ENCODE measurements at places on chromosomes 1 and 21. TPM values are rescaled to one million over a fixed set of nuclear protein-coding genes. Genes with fewer than 3 reads are reported as not detected.

GRCh38 chr1:226406401-226406881, 1.5 kb downstream of the PARP1 start:
- no peak for DNase-seq
- H3K4me3 ChIP-seq: peak overlapping the region; percentile 81
- no peaks in the 10 kb centered on the region for H3K27me3 ChIP-seq
- H3K4me1 ChIP-seq: peaks cover 49% of the 10 kb centered on the region
- peaks cover 3% of the 10 kb centered on the region for H3K36me3 ChIP-seq

GRCh38 chr1:150574260-150575071, 4.9 kb downstream of the MCL1 start:
- H3K4me3 ChIP-seq: no peak overlapping the region
- H3K27me3 ChIP-seq: no peaks in the 10 kb centered on the region
- H3K36me3 ChIP-seq: peaks cover 8% of the 10 kb centered on the region
- H3K27ac ChIP-seq: peak overlapping the region; percentile 97

DNA sequence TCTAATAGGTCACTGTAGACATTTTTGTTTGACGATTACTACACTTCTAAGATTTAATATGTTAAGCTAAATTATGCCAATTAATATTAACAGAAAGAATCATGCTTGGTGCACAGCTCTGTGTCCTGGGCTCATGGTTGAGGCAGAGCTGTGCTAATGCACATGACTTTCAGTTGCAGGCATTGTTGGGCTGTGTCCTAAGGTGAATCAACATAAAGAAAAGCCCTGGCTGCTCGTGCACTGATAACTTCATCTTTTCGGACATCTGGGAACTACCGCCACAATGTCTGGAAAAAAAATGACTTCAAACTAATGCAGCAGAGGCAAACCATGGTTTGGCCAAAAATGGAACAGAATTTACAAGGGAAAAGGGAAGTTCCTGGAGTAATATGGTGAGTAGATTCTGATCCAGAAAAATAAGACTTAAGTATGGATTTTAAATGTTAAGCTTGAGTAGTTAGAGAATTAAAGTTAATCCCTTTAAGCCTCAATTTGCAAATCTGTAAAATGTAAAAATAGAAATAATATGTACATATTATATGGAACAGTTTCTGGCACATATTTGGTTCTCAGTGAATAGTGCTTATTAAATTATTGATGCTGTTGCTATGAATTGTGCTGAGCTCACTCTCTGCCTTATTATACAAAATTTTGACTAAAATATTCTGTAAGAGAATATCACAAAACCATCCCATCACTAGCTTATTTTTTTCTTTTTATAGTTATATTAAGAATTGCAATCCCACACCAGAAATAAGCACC, 186.1 kb downstream of the BRINP2 start:
- no peaks in the 10 kb centered on the region for H3K4me1 ChIP-seq
- no peak for DNase-seq
- no peaks in the 10 kb centered on the region for H3K36me3 ChIP-seq
- H3K27ac ChIP-seq: no peak overlapping the region
- no peaks in the 10 kb centered on the region for H3K27me3 ChIP-seq

DNA sequence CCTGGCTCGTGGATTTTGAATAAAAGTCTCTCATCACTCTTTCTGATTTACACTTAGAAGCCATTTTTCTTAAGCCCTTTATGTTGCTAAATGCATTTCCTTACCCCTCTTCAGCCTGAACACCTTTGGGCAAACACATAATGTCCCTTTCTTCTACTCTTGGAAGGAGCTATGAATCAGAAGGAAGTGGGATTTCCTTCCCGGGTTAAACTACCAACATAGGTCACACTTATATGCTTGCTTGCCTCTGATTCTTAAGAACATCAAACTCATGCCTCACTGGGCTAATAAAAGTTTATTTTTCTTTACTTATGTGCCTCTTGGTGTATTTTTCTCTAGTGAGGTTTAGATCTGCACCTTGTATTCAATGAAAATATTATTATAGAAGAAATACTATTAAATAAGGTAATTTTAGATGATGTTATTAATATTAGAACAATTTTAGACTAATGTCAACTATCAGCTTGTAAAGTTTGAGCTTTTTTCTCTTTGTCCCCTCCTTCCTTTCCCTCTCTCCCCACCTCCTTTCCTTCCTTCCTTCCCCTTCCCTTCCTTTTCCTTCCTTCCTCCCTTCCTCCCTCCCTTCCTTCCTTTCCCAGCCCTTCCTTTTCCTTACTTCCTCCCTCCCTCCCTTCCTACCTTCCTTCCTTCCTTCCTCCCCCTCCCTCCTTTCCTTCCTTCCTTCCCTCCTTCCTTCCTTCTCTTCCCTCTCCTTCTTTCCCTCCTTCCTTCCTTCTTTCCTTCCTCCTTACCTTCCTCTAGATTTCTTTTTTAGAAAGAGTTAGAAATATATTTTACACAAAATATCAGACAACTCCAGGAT, 66.5 kb upstream of the KCNJ6 start:
- H3K36me3 ChIP-seq: no peaks in the 10 kb centered on the region
- DNase-seq: no peak
- H3K4me3 ChIP-seq: no peak overlapping the region
- no peaks in the 10 kb centered on the region for H3K4me1 ChIP-seq
- no peaks in the 10 kb centered on the region for H3K27me3 ChIP-seq

DNA sequence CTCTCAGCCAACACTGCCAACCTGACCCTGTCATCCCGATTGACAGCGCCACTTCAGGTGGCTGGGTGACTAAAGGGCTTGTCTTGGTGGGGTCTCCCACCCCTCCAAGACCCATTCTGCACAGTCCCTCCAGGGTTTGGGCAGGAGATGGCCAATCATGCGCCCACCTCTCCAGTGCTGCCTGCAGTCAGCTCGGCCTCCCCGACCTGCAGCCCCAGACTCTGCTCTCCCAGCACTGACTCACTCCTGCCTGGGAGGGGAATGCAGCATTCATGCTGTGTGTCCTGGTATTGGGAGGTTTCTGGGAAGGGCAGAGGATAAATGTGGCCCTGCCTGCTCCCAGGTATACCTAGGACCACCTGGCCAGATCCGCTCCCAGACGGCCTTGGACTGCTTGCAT, 9.7 kb downstream of the TMEM81 start:
- no peak overlapping the region for H3K4me3 ChIP-seq
- H3K27me3 ChIP-seq: no peaks in the 10 kb centered on the region
- H3K4me1 ChIP-seq: no peaks in the 10 kb centered on the region

DNA sequence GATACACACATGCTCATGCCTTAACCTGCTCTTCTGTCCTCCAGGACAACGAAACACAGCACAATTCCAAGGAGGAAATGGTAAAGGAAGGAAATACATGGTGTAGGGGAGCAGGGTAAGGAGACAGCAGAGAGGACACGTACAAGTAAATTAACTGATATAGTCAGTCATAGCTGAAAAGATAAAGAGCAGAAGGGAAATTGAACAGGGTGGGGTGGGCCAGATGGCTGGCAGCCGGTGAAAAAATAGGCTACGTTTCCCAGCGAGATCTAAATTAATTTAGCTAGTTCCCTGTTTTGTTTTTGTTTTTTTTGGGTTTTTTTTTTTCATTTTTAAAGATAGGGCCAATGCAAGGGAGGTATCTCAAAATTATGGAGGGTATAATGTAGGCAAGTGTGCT, 109.2 kb downstream of the FAM78B start:
- H3K36me3 ChIP-seq: no peaks in the 10 kb centered on the region
- H3K4me3 ChIP-seq: no peak overlapping the region
- no peaks in the 10 kb centered on the region for H3K27me3 ChIP-seq
- H3K4me1 ChIP-seq: no peaks in the 10 kb centered on the region
- H3K27ac ChIP-seq: no peak overlapping the region

- H3K4me3 ChIP-seq: no peak overlapping the region
- H3K36me3 ChIP-seq: no peaks in the 10 kb centered on the region
- no peak overlapping the region for H3K27ac ChIP-seq
Measured at GRCh38 chr1:7956218-7957032, 5.1 kb upstream of the PARK7 start.

Gene HSF2BP
- 3.1 TPM for total RNA-seq

DNA sequence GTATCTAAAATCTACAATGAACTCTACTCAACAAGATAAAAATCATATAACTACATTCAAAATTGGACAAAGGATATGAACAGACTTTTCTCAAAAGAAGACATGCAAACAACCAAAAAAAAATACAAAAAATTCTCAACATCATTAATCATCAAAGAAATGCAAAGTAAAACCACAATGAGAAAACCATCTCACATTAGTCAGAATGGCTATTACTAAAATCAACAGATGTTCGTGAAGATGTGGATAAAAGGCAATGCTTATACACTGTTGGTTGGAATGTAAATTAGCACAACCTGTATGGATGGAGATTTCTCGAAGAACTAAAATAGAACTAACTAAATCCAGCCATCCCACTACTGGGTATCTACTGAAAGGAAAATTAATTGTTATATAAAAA, 1080.8 kb downstream of the AMY1C start:
- H3K27me3 ChIP-seq: no peaks in the 10 kb centered on the region
- no peaks in the 10 kb centered on the region for H3K4me1 ChIP-seq
- DNase-seq: no peak
- no peak overlapping the region for H3K27ac ChIP-seq

Gene POU3F1
- total RNA-seq: not detected

DNA sequence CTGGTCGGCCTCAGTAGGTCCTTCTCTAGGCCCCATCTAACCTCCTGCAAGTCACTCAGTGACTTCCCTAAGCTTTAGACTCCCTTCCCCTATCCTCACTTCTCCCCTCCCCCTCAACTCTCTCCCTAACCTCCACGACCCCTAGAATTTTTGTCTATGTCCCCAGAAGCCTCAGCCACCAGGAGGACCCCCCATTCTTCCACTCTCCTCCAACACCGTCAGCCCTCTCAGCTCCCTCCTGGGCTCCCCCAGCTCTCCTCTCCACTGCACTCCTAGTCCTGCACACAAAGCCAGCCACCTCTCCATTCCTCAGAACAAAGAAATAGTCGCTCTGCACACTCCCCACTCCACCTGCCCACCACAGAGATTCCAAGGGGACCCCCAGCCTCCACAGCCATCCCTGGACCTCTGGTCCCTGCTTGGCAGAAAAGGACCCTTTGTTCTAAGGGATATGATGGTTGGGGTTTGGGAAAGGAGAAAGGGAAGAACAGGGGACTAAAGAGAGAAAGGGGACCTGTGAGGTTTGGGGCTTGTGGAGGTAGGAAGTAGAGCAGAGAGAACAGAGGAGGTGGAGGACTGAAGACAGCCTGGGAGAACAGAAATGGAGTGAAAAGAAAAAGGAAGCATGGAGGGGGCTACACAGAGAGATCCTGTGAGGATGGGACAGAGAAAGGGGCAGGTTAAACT, 2.8 kb downstream of the ARHGEF2 start:
- H3K27ac ChIP-seq: peak overlapping the region; percentile 85
- peaks cover 64% of the 10 kb centered on the region for H3K4me1 ChIP-seq
- no peaks in the 10 kb centered on the region for H3K27me3 ChIP-seq
- DNase-seq: no peak
- no peak overlapping the region for H3K4me3 ChIP-seq
- no peaks in the 10 kb centered on the region for H3K36me3 ChIP-seq

GRCh38 chr1:69739251-69739605, 171.5 kb downstream of the LRRC7 start:
- no peak overlapping the region for H3K4me3 ChIP-seq
- no peak overlapping the region for H3K27ac ChIP-seq
- H3K36me3 ChIP-seq: no peaks in the 10 kb centered on the region
- no peak for DNase-seq

Gene KCNJ15
- total RNA-seq: 27.5 TPM

- no peaks in the 10 kb centered on the region for H3K4me1 ChIP-seq
- peak; percentile 8 for DNase-seq
- no peaks in the 10 kb centered on the region for H3K27me3 ChIP-seq
- no peak overlapping the region for H3K4me3 ChIP-seq
Measured at GRCh38 chr1:118223426-118223825, 38.4 kb upstream of the SPAG17 start.

Gene ETS2
- 17.9 TPM for total RNA-seq

Gene TXNIP
- 414 TPM for total RNA-seq

DNA sequence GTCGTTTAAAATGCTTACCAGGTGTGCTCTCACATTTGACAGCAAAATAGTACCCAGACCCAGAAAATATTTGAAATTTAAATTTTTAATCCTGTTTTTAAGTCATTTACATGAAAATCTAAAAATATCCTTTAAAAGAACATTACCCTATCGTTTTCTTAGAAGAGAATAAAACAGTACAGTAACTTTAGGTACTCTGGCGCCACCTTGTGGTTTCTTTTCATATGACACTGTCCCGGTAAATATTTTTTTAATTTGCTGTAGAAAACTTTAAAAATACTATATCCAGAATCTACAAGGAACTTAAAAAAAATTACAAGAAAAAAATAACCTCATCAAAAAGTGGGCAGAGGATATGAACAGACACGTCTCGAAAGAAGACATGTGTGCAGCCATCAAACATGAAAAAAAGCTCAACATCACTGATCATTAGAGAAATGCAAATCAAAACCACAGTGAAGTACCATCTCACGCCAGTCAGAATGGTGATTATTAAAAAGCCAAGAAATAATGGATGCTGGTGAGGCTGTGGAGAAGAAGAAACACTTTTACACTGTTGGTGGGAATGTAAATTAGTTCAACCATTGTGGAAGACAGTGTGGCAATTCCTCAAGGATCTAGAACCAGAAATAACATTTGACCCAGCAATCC, 129.2 kb downstream of the RGS21 start:
- no peaks in the 10 kb centered on the region for H3K4me1 ChIP-seq
- no peak overlapping the region for H3K27ac ChIP-seq
- H3K4me3 ChIP-seq: no peak overlapping the region
- DNase-seq: peak; percentile 65

Measured in body of pancreas (tissue), 4 donors.